Activated CD8-positive, alpha-beta T cell treated with anti-CD3 and anti-CD28 coated beads for 36 hours (primary cell): ENCODE measurements at places on chromosomes 6 and 20.

- DNase-seq, result no peak
Observed at GRCh38 chr20:34389954-34390555, 27.0 kb downstream of the ITCH start.

DNA sequence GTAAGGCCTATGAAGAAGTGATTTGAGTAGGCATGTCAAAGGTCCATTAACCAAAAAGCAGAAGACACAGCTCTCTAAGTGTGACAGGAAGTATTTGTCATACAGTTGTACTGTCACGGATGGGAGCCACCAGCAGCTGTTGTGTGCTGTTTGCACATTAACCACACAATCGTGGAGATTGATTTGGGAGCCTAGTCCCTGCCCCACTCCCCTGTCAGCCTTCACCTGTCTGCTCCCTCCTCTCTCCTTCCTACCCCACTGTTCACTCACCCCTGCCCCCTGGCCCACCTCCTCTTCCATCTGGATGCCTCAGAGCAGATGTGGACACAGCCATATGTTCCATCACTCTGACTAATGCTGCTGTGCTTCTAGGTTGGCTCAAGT, 124.7 kb upstream of the SPACA1 start:
- peak; percentile 7 for DNase-seq

- DNase-seq, result no peak
Observed at GRCh38 chr20:38771621-38772020, 23.4 kb downstream of the ACTR5 start.

- no peak for DNase-seq
Observed at GRCh38 chr6:88342336-88342735, 176.2 kb upstream of the CNR1 start.

- no peak for DNase-seq
Observed at GRCh38 chr6:105024803-105025202, 67.9 kb downstream of the LIN28B start.

DNA sequence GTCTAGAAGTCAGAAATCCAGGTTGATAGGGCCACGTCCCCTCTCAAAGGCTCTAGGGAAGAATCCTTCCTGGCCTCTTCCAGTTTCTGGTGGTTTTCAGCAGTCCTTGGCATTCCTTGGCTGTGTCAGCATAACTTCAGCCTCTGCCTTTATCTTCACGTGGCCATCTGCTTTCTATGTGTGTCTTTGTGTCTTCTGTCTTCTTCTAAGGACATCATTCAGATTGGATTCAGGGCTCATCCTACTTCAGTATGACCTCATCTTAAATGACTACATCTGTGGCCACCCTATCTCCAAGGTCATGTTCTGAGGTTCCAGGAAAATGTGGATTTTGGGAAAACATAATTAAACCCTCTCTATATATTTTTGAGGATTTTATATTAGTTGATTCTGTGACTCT, 23.0 kb downstream of the C6orf89 start:
- DNase-seq, result no peak

GRCh38 chr6:20128018-20128417, 84.3 kb downstream of the MBOAT1 start:
- no peak for DNase-seq

DNA sequence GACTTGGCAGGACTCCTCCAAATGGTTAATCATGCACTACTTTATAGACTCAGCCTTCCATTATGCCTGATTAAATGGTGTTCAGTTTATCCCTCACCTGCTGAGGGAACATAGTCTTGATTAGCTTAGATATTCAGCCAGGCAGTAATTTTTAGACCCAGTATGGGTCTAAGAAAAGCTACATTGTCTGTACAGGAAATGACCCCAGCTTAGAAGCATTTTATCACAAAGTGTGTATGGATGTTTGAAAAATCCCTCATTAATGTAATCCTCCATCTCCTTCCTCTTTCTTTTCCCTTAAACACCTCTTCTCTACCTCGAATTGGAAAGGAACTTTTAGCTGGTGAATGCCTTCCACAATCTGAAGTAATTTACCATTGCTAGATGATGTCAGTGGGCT, 252.2 kb upstream of the BMP2 start:
- DNase-seq, result no peak

- DNase-seq, result no peak
Observed at GRCh38 chr6:110512991-110513390, 36.6 kb upstream of the SLC22A16 start.

DNA sequence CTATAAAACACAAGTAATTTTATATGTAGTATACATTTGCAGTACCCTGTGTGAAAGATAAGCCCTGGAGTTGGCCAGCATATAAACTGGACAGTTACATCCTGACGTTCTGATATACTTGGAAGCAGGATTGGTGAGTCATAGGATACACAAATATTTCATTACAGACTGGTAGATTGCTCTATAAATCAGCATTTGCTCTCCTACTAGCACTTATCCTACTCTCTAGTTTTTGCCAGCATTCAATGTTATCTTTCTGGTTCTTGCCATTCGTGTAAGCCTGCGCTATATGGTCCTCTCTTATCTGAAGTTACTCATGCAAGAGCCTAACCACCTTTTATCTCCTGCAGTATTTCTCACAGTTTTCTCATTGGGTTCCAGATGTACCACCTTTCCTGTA, 680.2 kb upstream of the MMS22L start:
- no peak for DNase-seq

DNA sequence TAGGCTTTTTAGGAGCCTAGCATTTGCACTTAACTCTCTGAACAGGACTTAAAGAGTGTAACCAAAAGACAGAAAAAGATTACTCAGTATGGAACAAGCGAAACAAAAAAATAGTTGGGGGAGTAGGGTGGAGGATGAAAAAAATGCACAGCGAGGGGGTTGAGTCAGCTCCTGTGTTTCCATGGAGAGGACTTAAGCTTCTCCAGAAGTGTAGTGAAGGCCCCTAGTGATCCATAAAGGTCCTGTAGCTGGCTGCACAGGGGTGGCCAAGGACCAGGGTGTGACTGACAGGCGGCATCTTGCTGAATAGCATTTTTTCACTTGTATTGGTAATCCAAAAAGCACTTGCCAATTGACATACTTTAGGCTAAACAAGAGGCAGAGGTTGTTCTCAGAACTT, 533.9 kb downstream of the RFPL4B start:
- DNase-seq, result no peak

DNA sequence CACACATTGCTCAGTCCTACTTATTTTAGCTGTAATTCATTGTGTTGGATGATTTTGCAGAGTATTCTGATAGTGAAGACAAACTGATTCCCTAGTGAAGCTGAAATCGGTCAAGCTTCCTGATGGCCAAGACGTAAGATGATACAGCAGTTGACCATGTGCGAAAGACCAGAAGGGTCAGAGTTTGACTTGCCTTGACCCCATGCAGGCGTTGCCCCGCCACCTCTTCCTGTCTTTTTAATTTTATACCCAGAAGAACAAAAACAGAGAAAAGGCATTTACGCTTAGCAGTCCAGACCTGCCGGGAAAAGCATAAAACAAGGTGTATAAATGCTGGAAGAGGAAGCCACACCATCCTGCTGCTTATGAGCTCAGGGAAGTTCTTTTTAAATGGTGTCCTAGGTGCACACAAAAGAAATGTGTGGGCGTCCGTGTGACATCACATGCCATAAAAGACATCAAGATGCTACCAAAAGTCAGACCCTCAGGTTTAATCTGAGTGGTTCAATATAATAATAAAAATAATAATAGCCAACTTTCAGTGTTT, 32.2 kb downstream of the TSHZ2 start:
- no peak for DNase-seq

DNA sequence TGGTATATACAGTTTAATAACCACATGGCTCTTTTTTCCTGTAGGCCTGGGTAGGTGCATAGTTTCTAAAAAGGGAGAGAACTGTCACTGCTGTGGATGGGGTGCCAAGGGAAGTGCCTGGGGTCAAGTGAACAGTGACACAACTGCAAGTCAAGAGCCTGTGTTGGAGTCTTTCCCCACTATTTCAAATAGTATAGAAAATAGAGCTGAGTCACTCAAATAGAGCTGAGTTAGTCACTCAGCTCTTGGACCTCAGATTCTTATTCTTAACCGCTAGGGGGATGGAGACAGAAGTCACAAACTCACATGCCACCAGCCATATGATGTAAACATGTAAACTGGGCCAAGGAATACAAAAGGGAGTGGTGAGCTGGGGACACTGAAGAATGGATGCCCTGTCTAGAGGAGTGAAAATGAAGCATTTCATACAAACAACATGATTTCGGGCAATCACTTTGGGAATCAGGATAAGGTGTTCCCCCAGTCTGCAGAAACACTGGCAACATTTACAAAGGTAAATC, 2.1 kb downstream of the NQO2 start:
- no peak for DNase-seq

- DNase-seq, result peak; percentile 5
Observed at GRCh38 chr6:46642928-46643751, 9.5 kb downstream of the CYP39A1 start.

GRCh38 chr6:25022140-25022553, 86.4 kb upstream of the RIPOR2 start:
- DNase-seq, result no peak

- DNase-seq, result peak; percentile 13
Observed at GRCh38 chr20:20603339-20603990, 109.0 kb downstream of the RALGAPA2 start.

DNA sequence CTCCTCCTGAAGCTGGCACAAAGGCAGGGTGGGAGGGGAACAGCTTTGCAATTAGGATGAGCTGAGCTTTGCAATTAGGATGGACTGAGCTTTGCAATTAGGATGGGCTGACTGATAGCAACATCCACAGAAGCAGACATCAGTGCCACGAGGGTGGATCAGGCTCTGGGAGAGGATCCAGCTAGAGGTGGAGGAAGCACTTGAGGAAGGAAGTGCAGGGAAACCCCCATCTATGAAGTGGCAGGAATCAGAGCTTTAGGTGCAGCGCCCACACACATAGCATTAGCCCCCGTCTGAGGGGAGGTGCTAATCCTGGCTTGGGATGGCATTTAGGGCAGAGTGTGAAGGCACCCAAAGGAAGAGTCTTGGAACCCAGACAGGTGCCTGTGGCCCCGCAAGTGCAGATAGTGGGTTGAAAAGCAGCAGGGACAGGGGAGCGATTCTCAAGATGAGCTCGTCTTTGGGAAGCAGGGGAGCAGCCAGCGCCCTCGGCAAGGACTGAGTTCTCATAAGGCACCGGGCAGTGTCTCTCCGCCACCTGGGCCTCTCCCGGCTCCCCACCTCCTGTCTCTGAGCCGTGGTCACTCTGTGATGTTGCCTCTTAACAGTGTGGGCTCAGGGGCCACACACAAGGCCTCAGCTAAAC, 12.0 kb upstream of the THBS2 start:
- DNase-seq, result no peak

- DNase-seq, result no peak
Observed at GRCh38 chr20:23875606-23876237, 3.8 kb downstream of the CST5 start.

DNA sequence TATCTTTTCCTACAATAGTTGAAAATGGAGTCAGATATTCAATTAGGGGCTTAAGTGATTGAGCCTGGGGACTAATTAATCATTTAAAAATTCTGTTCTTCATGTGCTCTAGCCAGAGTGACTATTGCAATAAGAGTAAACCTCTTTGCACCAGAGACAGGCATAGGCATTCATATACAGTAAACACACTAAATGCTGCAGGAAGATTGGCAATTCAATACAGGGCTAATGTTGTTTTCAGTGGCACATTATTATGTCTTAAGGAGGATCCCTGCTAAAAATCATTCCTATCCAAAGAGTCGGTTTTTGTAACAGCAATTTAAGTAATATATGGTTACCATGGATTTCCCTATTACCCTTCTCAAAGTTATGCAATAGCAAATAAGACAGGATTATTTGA, 1.2 kb downstream of the PDE7B start:
- DNase-seq, result no peak

DNA sequence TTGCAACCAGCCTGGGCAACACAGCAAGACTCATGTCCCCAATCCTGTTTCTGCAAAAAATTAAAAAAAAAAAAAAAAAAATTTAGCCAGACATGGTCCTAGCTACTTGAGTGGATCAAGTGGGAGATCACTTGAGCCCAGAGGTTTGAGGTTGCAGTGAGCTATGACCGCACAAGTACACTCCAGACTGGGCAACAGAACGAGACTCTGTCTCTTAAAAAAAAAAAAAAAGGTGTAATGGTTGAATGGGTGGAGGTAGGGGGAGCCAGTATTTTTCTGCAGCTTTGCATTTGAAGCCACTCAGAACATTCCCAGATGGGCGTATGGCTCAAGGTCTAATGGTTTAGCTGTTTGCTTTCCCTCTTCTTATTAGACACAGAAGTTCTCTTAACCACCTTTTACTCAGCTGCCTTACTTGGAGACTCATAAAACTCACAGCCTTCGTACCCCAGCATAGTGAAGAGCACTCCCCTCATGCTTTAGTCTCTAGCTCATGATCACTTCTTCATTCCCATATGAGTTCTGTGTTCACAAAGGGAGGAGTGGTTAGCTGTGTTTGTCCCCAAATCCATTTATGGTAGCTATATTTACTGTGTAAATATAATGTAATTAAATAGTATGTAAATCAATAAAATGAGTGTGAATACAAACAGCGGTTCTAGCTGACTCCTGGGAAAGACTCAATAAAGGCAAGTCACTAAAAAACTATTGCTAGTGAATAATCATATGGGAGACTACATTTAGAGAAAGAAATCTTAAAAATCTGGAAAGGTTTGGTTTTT, 9.0 kb downstream of the FKBP1A start:
- DNase-seq, result no peak

DNA sequence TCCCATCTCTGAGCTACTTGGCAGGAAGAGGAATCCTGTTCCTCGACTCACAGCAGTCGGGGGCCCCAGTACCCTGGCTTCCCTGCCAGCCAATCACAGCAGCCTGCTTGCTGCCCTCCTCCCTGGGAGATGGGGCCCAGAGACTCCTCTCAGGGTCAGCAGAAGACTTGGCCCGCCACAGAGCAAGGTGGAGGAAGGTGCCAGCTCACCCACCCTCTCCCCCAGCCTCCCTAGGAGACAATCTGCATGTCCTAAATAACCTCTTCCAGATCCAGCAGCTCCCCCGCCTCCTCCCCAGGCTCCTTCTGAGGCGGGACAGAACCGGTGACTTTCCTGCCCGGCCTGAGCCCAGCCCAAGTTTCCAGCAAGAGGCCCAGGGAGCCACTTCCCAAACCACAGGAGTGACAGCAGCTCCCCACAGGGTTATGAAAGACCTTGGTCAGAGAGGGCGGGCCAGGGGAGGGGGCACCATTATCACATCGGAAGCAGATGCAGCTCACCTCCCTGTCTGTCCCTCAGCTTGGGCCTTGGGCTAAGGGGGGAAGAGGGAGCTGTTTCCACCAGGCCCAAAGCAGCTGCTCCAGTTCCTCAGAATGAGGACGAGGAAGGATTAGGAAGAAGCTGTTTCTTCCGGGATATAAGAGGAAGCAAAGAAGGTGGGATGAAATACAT, 2.3 kb downstream of the CCND3 start:
- peak; percentile 64 for DNase-seq

- DNase-seq, result no peak
Observed at GRCh38 chr6:84554074-84554473, 210.3 kb downstream of the TBX18 start.
